Stimulated activated CD8-positive, alpha-beta memory T cell treated with anti-CD3 and anti-CD28 coated beads, Interleukin-2, amount 100 ng/mL, for 48 hours (primary cell): ENCODE measurements at places on chromosomes 12 and 14.

GRCh38 chr12:46650688-46651087 is 175.1 kb downstream of the SLC38A4 start:
- no peak for DNase-seq

- DNase-seq = no peak
Observed at GRCh38 chr12:87196321-87196720, 832.9 kb downstream of the C12orf50 start.

GRCh38 chr12:31339831-31340622 is 14.1 kb upstream of the SINHCAF start:
- DNase-seq = no peak

GRCh38 chr12:73935817-73936216 is 601.8 kb upstream of the ATXN7L3B start:
- no peak for DNase-seq

- DNase-seq = no peak
Observed at GRCh38 chr12:122021193-122021821, 377 bp upstream of the BCL7A start.
